Fibroblast of skin of right biceps (primary cell): ENCODE measurements at places on chromosomes 3 and 15.

DNA sequence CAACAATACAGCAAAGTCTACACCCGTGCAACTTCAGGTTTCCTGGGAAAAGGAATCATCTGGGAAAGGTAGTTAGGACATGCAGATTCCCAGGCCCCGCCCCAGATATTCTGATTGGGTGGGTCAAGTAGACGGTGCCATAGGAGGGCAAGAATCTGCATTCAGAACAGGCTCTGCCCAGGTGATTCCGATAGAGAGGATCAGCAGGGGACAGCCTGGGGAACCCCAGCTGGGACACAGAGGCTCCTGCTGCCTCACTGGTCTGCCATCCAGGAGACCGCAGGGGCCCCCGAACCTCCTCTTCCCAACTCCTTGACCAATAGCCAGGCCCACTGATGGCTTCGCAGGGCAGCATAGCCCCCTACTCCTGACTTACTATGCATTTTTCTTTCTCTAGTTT lies 243.4 kb downstream of the VPS13C start:
- no peak for DNase-seq

GRCh38 chr15:68599560-68600071 lies 20.8 kb downstream of the CORO2B start:
- peak; percentile 85 for DNase-seq

GRCh38 chr3:104943974-104944373 lies 422.7 kb upstream of the ALCAM start:
- no peak for DNase-seq

GRCh38 chr15:87538327-87538834 lies 718.2 kb downstream of the NTRK3 start:
- DNase-seq: no peak

DNA sequence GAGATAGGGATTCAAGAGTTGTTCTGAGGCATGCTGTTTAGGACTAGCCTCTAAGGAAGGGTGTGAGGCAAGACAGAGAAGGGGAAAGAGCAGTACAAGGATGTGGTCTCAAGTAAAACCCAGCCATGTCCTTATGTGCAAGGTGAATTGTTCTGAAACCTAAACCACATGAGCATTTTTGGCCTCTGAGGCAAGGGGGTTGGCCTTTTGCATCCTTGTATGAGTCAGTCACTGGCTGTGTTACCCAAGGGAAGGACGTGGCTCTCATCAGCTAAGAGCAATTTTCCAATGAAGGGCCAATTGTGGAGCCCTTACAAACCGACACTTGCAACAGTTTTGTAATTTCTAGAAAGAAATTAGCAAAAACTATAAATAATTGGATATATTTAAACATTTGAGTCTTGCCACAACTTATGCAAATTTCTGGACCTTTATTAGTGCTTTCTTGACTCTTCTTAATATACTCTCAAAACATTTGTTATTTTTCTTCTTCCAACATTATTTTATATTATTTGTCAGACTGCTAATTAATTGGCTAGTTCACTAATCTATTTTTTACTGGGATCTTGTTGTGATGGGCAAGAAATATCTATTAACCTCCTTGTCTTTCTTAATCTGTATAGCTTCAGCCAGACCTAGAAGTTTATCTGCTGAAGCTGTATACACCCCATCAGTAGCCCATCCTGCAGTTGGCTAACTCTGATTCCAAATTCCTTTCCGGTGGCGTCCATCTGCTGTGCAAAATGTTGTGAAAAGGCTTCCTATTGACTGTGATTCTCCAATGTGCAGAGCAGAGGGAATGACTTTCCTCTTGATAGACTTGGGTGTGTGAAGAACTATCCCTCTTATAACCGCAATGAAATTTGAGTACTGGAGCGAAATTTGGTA lies 97.7 kb upstream of the P2RY1 start:
- DNase-seq: peak; percentile 77
